Effector memory CD4-positive, alpha-beta T cell (primary cell): ENCODE measurements at places on chromosomes 6 and 20.

DNA sequence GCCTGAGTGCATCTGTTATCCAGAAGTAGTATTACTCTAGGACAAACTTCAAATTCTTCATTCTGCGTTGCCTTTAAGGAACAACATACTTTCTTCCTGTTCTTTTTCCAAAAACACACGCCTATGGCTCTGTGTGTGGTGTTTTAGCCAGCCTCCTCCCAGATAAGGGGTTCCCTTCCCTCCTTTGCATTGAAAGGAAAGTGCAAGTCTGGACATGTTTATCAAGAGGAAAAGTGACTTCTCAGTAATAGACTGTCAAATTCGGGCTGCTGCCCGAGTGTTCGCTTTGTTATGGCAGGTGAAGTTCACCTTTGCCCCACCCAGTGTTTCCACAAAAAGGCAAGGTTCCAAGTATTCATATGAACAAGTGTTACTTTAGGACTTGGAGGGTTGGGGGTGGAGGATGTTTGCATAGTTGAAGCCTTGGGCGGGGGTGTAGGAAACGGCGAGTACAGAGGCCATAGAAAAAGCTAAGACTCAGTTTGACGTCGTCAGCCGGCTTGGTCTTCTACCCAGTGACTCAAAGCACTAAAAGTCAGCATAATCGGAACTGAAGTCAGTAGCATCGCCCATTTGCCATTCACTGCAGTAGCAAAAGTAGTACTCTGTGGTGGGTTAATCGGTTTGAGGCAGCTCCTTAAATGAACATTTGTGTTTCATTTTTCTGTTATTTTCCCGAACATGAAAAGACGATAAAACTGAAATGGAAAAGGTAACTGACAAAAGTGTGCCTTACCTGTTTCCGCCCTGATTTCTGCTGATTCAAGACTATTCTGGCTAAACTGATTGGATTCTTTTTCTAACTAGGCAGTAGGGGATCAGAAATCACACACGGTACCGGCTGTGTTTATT is 12.5 kb downstream of the PRDM1 start:
- DNase-seq = peak; percentile 67

GRCh38 chr6:150325066-150325772 is 43.6 kb upstream of the IYD start:
- no peak for DNase-seq

DNA sequence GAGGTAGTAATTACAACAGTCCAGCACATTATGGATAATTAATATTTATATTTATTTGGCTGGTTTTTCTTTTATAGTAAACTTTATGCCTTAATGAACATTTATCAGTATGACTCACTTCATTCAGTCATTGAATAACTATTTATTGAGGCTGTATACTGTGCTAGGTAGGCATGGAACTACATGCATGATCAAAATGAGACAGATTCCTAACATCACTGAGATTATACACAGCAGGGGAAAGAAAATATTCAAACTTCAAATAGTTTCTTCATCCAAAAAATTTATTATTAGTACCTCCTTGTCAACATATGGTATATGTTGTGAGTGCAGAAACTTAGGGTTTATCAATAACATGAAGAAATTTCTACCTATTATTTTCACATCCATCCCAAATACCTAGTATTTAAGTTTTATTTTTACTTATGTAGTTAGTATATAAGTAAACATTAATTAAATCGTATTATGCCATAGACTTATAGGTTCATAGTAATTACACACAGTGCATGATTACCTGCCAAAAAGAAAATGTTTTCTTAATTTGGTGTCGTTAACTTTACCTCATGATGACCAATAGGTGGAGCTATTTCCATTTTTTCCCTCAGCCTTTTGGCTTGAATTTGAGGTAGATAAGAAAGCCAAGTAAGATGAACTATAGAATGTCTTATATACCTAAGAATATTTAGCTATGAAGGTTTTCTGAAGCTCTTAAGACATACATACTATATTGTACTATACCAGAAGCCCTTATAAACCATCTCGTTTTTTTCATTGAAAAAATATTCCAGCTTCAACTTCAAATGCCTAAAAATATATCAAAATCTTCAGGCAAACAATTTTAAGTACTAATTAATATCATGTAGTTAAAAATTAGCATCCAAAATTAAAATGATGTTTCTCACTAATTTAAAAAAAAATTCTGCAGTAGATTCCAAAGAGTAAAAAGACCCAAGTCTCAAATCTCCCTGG is 12.5 kb upstream of the TMEM30A start:
- DNase-seq = no peak

DNA sequence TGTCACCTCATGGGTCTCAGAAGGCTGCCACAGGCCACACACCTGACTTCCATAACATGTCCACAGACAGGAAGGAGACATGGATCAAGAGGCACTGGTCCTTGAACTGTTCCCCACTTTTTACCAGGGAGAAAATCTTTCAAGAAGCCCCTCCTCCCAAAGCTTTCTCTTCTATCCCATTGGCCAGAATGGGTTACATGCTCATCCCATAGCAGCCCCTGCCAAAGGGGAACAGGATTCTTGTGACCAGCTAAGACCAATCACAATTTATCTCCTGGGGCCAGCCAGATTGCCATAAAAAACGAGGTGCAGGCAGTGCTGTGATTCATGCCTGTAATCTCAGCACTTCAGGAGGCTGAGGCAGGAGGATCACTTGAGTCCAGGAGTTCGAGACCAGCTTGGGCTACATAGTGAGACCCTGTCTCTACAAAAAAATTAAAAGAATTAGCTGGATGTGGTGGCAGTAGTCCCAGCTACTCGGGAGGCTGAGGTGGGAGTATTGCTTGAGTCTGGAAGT is 59.4 kb downstream of the TMEM242 start:
- no peak for DNase-seq

- DNase-seq = no peak
Measured at GRCh38 chr6:169911264-169912263, 160.1 kb downstream of the ERMARD start.

DNA sequence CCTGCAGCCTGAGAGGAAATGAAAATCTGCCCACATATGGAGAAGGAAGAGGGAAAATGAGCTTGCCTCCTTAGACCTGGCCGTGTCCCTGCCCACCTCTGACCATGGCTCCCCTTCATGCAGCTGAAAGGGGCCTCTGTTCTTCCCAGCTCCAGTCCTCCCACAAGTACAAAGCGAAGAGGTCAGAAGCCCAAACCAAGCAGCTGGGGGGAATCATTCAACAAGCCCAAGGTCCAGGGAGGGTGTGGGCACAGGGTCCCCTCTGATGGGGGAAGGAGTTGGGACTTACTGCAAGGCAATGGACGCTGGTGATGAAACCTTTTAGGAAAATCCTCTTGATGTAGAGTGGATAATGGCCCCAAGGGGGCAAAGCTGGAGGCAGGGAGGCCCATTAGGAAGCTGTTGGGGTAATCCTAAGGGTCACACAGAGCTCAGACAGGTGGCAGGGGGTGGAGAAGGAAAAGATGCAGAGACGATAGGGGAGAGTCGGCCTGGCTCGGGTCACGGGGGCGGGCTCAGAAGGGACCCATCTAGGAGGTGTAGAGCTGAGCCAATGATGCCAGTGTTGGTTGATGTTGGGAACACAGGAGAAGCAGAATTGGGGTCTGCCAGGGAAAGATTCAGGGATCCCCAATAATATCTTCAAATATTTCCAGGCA is 16.1 kb upstream of the GRM4 start:
- DNase-seq = no peak

DNA sequence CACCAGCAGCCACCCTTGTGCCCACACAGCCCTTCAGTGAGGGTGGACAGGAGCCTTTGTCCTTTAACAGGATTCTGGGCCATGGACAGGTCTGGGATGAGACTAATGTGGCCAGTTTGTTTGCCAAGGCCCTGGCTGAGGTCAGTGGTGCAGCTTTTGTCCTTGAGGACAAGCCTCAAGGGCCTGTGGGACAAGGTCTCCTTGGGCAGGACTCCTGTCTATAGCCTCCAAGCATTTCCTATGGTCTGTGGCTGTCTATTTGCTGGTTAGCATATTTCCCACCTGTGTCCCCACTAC is 44.1 kb downstream of the SUN5 start:
- no peak for DNase-seq

DNA sequence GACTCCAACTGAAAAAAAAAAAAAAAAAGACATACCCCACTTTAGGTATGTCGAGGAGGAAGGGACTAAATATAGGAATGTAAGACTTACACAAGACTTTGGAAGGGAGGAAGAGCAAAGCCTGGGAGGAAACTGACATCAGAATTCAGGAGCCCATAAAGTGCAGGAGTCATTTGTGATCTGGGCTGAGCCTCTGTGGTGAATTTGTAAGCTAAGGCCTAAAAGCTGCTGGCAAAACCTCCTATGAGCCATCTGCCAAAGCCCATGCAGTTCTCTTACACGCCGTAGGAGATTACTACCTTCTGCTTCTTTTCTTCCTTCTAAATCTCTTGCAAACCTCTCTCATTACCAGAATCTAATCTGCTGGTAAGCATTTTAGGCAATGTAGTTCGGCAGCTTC is 52.0 kb upstream of the THEMIS start:
- no peak for DNase-seq

DNA sequence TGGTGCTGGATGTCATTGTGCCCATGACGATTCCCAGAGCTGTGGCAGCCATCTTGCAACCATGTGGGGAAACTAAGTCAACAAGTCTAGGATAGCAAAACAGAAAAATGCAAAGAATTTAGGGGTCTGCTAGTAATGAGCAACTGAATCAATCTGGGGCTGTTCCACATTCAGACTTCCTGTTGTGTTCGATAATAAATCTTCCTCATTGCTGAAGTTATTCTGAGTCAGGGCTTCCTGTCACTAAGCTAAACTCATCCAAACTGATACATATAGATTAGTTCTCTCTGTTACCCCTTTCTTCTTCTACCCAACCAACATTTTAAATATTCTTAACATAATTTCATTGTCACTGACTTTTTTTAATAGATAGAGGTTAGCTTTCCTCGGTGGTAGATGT is 205.9 kb downstream of the HACE1 start:
- no peak for DNase-seq

- DNase-seq = no peak
Measured at GRCh38 chr6:29705389-29706231, 17.6 kb upstream of the HLA-F start.

DNA sequence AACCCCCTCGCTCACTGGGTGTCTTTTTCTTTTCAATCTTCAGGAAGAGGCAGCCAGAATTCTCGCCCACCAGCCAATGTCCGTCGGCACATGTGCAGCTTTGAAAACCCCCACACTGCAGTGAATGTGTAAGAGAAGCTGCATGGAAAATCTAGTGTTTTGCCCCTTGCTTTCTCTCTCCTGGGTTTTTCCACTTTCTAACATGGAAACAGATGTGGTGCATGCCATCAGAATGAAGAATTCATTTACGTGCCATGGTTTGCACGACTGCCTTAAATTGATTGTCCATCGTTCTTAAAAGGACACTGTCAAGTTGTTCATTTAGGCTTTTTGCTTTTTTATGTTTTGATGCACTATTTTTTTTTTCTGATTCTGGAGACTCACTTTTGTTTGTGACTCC is 117.1 kb upstream of the RAB32 start:
- DNase-seq = no peak

DNA sequence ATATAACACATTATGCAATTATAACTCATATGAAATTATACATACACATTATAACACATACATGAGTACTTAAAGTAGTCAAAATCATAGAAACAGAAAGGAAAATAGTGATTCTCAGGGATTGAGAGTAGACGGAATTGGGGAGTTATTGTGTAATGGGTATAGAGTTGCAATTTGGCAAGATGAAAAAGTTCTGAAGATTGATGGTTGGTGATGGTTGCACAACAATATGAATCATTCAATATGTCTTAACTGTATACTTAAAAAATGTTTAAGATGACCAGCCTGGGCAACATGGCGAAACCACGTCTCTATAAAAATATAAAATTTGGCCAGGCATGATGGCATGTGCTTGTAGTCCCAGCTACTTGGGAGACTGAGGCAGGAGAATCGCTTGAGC is 372.7 kb downstream of the CDKAL1 start:
- no peak for DNase-seq

DNA sequence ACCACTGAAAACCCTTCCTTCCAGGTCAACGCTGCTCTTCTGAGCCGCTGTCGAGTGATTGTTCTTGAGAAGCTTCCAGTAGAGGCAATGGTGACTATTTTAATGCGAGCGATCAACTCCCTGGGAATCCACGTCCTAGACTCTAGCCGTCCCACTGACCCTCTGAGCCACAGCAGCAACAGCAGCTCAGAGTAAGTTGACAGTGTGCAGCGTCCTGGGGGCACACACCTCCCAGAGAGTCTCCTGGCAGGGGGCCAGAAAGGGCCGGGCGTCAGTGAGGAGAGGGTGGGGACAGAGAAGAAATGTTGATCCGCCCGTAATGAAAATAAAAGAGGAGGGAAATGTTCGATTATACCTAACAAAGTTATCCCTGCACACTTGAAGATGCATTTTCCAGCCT is 5.0 kb downstream of the WRNIP1 start:
- DNase-seq = no peak

DNA sequence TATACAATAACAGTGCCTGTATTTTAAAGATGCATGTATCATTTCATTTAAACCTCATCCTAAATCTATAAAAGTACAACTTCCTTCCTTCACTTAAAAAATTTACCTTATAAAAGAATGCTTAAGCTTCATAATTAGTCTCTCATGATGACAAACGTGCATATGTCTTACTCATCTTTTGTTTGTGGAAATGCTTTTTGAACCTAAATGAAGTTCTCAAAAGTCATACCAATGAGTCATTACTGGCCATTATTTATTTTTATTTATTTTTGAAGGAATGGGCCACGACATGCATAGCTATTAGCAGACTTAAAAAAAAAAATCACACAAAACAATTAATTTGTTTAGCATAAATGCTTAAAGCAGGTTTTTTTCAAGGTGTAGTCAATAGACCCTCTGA is 3.7 kb downstream of the TFB1M start:
- DNase-seq = no peak

DNA sequence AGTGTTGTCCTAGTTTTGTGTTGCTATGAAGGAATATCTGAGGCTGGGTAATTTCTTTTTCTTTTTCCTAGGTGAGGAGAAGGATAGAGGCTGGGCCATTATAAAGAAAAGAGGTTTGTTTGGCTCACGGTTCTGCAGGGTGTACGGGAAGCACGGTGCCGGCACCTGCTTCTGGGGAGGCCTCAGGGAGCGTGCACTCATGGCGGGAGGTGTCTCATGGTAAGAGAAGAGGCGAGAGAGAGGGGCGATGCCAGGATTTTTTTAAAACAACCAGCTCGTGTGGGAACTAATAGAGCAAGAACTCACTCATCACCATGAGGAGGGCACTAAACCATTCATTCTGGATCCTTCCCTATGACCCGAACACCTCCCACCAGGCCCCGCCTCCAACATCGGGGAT is 14.2 kb upstream of the NPBWR2 start:
- no peak for DNase-seq

DNA sequence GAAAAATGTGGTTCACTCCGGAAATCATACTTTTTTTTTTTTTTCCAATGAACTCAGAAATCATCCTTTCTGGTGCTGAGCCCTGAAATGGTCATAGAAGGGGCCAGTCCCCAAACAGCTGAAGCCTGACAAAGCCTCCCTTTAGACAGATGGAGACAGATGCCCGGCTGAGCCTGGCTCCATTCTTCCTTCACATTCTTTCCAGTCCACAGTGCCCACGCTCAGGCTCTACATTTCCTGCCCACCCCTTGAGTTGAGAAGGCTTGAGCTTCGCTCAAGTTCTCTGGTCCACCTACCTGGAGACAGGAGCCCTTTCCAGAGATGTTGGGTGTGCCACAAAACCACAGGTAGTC is 41.2 kb downstream of the KCNK5 start:
- DNase-seq = no peak
